Activated effector memory CD4-positive, alpha-beta T cell treated with Interleukin-2 at 50 U/mL for 16 hours (primary cell): ENCODE measurements at places on chromosomes 7 and 10.
A peak's percentile ranks its signal among the peaks of the same experiment; 100 is the strongest.

GRCh38 chr10:95414844-95415485 is 124.2 kb upstream of the PDLIM1 start:
- no peak for DNase-seq

- DNase-seq = no peak
Observed at GRCh38 chr10:92845921-92846320, 2.4 kb upstream of the EXOC6 start.

GRCh38 chr7:4700577-4701235 is 18.6 kb downstream of the FOXK1 start:
- no peak for DNase-seq

GRCh38 chr10:129550658-129551057 is 83.6 kb downstream of the MGMT start:
- DNase-seq = no peak

GRCh38 chr10:113130014-113130641 is 180.1 kb downstream of the TCF7L2 start:
- no peak for DNase-seq

DNA sequence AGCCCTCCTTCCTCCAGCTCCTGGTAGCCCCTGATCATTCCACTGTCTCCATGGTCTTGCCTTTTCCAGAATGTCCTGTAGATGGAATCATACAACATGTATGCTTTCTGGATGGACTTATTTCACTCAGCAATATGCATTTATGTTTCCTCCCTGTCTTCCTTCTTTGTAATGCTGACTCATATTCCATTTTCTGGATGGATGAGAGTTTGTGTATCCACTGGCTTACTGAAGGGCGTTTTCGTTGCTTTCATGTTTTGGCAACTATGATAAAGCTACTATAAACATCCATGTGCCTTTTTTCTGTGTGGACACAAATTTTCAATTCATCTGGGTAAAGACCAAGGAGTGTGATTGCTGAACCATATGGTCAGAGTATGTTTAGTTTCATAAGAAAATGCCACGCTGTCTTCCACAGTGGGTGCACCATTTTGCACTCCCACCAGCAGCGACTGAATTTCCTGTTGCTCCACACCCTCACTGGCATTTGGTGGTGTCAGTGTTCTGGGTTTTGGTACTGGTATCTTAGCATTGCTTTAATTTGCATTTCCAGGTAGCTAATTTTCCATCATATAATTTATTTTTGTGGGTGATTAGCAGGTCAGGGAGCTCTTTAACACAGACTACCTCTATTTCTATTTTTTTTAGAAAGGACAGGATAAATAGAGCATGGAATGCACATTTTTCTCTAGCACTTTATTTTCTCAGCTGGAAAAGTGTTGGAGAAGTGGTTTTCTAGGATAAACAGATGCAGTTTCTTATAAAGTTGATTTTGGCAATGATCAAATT is 252.2 kb downstream of the WDR37 start:
- no peak for DNase-seq

DNA sequence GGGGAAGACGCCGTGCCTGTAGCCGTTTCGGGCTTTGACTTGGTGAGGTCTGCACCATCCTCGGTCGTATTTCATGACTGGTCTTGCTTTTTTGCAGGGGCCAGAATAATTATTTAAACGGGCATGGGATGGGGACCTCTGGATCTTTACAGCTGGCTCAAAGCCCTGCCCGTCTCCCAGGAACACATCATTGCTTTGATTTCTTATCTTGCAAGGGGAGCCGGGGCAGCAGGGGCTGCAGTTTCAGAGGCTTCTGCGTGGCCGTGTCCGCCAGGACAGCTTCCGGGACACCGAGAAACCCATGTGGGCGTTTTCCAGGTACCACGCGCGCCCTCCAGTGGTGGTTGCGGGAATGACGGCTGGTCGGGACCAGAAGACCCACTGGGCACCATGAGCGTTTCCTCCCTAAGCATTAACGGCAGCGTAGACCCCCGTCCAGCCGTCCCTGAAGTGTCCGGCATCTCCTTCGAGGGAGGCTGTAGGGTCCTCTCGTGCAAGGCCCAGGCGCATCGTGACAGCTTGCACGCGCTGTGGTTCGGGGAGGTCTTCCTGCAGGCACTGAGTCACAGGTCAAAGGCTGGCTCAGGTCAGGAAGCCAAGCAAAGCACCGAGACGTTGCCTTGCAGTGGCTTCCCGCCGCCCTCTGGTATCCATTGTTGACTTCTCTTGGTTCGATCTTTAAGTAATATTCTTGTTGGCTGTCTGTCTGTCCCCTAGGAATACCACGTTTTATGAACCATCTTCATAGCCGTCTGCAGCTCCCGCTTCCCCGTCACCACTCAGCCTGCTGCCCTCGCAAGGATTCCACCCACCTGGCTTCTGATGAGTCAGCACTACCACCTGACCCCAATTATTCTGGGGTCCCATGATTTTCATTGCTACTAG is 16.2 kb upstream of the ZFAND2A start:
- DNase-seq = peak; percentile 64

GRCh38 chr10:26310361-26310760 is 93.8 kb downstream of the GAD2 start:
- DNase-seq = no peak

GRCh38 chr7:133784486-133785001 is 342.6 kb upstream of the LRGUK start:
- no peak for DNase-seq

DNA sequence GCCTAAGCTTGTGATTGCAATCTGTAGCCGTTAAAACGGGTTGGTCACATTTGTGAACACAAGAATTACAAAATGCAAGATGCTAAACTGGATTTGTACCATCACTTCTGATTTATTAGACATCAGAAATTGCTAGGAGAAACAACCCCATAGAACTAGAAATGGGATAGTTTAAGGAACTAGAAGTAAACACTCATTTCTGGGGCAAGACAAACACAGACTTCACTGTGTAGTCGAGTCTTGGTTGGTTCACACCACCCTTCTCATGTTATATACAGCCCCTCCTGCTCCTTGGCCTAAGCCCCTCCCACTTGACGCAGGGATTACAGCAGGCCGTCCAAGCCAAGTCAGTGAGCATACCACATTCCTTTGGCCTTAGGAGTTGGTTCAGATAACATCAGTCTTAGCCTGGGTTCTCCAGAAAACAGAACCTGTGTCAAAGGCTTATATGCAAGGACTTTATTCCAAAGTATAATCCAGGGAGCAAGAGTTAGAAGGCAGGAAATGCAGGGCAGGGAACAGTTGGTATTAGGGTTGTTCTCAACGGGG is 2.0 kb upstream of the NRAP start:
- DNase-seq = no peak
